ENCODE measurements at places on chromosomes 16 and 17.

DNA sequence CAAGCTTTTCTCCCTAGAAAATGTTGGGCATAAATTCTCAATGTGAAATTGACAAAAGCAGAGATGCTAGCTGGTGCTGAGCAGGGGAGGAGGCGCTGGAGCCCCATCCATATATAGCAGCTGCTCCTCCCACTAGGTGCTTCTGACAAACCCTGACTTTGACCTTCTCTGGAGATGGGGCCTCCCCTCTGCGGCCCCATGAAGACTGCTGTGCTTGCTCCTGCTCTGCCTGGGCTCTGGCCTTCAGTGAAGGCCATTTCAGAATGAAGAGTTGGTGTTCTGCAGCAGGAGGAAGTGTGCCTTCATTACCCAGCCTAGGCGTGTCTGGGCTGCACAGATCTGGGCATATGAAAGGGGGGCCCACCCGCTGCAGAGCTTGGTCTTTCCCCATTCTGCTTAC is 29.7 kb downstream of the ASIC2 start:
- DNase-seq, result no peak

DNA sequence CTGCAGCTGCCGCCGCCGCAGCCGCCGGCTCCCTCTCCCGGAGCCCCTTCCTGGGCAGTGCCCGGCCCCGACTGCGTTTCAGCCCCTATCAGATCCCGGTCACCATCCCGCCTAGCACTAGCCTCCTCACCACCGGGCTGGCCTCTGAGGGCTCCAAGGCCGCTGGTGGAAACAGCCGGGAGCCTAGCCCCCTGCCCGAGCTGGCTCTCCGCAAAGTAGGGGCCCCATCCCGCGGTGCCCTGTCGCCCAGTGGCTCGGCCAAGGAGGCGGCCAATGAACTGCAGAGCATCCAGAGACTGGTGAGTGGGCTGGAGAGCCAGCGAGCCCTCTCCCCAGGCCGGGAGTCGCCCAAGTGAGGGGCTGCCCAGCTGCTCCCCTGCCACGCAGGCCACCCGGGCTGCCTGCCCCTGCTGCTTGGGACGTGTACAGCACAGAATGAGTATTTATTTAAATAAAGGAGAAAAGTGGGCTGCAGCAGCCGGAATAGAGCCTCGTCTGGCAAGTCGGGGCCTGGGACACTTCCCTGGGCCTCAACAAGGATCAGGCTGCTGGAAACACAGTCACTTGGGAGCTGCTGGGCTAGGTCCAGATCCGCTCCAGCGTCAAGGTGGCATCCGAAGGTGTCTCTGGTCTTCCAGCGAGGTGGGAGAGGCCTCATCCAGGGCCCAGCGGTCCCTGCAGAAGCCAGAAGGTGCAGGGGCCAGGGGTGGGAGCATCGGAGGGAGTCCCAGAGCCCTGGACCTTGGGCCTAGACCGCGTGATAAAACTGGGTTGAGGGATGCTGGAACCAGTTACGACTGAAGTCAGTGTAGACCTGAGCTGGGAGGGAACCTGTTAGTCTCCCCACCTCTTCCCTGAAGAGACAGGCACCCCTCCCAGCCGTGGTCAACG is 8.8 kb downstream of the TBX2 start:
- DNase-seq, result no peak

DNA sequence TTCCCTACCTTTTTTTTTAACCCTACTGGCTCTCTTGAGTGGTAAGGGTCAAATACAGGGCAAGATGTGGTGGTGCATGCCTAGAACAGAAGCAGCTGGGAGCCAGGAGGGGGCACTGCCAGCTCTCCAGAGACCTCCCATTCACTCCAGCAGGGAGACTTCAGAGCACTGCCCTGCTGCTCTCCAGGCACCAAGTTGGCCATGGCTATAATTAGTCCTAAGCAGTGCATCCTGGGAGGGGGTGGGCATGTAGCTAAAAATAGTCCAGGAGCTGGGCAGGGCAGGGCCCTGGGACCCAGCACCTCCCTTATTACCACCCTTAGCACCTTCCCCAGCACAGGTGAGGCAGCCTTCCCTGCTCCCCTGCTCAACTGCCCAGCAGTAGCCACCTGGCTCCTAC is 3.5 kb downstream of the CORO6 start:
- DNase-seq, result no peak

GRCh38 chr17:247767-248166 is 66.3 kb upstream of the DOC2B start:
- DNase-seq, result no peak
